GM23248 (cell line): ENCODE measurements at places on chromosomes 16 and 17. TPM values are rescaled to one million over a fixed set of nuclear protein-coding genes. Genes with fewer than 3 reads are reported as not detected.

DNA sequence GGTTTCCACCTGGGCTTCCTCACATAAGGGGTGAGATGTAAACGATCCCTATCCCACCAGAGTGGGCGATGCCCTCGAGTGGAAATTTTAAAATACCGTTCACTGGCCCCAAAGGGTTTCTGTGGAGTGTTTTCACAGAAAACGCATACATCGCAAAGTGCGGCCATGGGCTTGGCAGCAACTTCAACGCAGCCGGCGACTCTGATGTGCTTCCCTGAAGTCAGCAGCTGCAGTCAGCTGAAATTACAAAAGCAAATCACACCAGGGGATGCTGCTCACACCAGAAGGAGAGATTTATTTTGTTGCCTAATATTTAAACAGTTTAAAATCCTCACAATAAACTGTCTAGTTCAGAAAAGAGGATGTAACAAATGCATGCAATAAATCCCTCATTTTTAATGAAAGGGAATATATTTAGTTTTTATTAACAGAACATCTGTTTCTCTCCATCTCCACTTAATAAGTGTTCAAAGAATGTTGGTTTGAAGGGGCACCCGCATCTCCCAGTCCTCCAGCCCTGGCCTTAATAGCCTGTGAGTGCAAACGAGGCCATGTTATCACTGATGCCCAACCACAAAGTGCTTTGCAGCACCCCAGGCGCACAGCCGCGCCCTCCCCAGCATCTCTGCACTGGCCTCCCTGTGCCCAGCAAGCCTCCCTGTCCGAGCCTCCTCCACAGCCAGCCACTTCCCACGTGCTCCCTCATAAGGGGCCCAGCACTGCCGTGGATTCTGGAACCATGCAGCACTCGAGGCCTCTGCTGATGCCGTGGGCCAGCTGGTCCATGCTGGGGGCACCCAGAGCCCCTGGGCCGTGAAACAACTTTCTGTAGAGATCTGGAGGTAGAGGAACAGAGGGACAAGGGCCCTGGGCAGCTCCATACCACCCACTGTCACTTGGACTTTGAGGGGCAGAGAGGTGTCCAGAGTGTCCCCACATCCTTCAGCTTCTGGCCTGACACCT is 17.3 kb upstream of the XYLT2 start:
- no peak for DNase-seq

DNA sequence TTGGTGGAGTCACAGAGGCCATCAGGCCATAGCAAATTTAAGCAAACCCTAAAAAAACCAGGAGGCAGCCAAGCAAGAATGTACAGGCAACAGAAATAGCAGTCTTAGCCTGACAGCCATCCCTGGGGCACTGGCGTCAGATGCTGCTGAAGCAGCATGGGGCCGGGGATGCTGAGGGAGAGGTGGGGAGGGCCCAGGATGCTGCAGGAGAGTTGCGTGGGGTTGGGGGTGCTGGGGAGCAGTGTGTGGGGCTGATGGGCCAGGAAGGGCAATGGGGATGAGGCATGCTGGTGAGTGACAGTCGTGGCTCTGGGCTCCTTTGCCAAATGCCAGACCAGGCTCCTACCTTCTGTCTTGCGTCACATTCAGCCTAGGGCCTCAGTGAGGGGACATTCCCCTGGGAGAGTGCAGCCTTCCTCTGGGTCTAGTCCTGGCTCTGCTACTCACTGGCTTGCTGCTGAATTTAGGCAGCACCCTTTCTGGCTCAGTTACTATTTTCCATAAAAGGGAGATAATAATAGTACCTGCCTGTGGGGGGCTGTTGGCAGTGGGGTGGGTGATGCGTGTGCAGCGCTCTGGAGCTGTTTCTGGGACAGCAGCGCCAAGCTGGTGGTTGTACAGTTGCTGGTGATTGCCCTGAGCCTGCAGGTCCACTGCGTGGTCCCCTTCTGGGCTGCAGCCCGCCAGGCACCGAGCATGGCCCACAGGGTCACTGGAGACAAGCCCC is 88.1 kb downstream of the AMFR start:
- DNase-seq: no peak

CLEC19A gene
- not detected in 2 replicates for polyA plus RNA-seq

DNA sequence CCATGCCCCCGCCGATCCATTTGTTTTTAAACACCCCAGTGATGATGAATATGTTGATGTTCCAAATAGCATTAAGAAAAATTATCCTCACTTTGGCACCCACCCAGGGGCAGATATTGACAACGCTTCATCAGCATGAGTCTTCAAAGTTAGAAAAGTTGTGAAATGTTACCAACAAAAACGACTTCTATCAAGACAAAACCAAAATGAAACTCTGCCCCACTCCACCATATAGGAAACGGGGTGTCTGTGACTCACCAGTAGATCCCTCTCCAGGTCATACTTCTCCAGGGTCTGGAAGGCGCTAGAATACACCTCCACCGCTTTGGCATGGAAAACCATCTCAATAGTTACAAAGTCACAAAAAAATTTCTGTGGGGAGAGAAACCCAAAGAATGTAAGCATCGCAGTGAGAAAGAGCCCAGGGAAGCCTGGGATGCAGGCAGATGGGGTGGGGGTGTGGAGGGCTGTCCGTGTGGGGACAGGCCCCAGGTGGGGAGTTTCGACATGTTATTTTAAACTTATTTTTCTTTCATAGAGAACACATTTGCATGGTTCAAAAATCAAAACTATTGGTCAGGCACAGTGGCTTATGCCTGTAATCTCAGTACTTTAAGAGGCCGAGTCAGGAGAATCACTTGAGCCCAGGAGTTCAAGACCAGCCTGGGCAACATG is 10.2 kb downstream of the CIBAR2 start:
- no peak for DNase-seq

ENPP7 gene
- polyA plus RNA-seq: not detected in 2 replicates

- DNase-seq: peak; percentile 31
Measured at GRCh38 chr17:46916211-46916610, 6.7 kb upstream of the GOSR2 start.

DNA sequence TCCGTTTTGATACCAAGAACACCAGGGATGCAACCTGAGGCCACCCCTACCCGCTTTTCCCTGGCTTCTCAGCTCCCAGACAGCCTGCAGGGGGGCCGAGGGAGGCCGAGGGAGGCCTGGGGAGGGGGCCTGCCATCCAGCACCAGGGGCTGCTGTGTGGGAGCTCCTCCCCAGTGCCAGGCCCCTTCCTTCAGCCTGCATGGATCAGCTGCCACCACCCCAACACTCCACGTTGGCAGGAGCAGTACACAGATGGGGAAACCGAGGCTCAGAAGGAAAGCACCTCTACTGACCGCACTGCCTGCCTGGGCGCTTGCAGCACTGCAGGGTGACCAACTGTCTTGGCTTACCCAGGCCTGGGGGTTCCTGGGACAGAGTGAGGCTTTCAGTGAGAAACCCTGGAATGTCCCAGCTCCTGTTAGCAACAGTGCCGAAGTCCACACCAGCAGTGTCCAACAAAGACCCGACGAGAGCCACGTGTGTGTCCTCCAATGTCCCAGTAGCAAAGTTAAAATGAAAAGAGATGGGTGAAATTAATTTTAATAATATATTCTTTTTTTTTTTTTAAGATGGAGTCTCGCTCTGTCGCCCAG is 5.3 kb upstream of the OSGIN1 start:
- no peak for DNase-seq

GRCh38 chr16:11570258-11570657 is 16.5 kb downstream of the LITAF start:
- no peak for DNase-seq

MMP2 gene
- 1,457 and 1,484 TPM in 2 replicates for polyA plus RNA-seq

KRTAP4-5 gene
- not detected in 2 replicates for polyA plus RNA-seq

DNA sequence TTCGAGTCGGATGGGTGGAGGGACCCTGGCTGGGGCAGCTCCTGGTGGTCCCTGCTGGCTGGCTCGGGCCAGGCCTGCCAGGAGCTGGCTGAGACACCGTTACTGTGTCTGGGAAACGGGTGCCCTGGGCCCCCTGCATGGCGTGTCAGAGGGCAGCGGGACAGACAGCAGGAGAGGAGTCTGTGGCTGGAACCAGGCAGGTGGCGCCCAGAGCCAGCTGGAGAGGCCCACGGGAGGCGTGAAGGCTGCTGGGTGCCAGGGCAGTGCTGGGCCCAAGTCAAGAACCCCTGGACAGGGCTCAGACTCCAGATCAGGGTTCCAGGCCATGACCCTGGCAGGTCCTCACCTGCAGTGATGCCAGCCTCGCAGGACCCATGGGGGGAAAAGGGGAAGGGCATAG is 16.6 kb downstream of the SOX8 start:
- no peak for DNase-seq

DNA sequence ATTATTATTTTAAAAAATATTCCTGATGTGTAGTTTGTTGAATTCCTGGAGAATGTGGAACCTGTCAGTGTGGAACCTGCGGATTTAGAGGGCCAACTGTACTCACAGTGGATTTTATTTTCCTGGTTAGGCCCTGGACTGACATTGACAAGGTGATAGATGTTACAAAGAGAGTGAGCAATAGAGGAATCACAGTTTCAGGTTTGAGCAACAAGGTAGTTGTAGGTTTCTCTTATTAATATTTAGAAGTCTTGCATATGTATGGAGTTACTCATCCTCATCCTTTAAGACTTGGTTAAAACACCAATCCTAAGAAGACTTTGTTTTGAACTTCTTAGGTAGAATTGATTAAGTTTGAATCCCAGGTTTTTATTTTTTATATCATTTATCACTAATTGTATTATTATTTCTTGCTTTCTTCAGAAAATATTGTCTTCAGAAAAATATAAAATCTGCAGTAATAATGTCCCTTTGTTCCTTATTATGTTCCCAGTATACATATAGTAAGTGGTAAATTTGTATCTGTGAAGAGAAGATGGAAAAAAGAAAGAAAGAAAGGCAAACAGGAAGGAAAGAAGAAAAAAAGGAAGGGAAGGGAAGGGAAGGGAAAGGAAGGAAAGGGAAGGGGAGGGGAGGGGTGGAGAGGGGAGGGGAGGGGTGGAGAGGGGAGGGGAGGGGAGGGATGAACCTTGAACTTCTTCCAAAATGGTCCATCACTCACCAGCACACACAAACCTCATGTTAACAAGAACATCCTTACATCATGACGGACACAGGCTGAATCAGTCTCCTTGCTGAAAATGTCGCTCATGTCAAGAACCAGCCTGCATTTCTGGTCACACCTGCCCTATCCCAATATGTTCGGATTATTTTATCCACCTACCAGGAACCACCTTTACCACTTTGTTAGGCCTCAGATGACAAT is 867.2 kb downstream of the CDH11 start:
- DNase-seq: no peak

ANKRD40CL gene
- polyA plus RNA-seq: not detected in 2 replicates

GRCh38 chr17:36597226-36597625 is 4.2 kb upstream of the MRM1 start:
- no peak for DNase-seq

DNA sequence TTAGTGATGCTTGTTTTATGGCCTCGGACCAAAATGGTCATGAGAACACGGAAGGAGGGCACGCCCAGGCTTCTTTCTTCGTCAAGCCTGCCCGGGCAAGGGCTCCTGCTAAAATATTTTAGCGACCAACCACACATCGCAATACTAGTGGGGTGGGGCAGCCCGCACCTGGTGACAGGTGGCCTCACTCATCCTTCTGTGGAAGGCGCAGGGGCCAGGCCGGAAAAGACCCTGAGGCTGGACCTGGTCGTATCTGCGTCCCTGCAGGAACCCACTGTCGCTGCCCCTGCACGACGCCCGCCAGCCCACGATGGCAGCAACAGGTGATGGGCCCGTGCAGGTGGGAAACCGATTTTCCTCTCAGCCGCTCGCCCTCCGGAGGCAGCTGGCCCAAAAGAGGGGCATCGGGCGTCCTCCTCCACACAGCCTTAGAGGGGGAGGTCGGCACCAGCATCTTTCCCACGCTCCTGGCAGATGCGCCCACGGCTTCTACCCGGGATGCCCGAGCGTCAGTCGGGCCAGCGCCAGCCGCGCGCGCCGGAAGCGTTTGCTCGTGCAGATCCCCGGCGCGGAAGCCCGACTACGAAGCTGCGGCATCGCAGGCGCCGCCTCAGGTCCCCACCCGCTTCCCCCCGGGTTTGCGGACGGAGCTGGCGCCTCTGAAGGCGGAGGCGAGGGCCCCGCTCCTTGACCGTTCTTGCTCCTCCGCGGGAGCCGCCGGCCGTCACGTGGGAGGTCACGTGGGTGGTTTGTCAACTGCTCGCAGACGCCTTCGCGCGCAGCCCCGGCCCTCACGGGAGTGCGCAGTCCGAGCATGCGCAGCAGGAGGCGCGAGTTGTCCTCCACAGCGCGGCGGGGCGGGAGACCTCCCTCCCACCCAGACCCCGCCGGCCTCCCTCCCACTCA is 22.8 kb upstream of the FOXK2 start:
- DNase-seq: peak; percentile 99

DNA sequence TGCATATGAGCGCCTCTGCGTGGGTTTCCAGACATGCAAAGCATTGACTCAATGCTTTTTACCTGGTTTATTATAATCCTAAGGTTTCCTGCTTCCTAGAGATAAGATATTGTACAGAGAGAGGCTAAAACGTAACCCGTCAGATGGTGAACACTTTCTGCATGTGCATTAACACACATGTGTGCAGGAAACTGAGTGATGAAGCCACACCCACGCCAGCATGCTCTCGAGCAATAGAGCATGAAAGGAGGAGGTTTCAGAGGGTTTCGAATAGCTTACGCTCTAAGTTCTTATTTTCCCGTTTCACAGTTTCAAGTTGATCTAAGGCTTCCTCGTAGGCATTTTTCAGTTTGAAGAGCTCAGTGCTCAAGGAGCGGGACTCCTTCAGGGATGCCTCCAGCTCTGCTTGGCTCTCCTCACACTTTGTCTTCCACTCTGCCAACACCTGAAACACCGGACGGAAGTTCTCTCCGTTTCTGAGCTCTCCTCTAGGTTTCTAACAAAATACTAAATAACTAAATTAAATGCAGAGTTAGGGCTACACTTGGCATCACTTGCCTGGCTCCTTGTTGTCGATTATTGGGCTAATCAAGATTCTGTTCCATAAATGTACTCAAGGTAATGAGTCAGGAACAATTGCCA is 23.2 kb downstream of the MYH3 start:
- DNase-seq: no peak

ITGAL gene
- polyA plus RNA-seq: 0.27 TPM in 1 of 2 replicates, not detected in the other

CD300LB gene
- not detected in 2 replicates for polyA plus RNA-seq

DNA sequence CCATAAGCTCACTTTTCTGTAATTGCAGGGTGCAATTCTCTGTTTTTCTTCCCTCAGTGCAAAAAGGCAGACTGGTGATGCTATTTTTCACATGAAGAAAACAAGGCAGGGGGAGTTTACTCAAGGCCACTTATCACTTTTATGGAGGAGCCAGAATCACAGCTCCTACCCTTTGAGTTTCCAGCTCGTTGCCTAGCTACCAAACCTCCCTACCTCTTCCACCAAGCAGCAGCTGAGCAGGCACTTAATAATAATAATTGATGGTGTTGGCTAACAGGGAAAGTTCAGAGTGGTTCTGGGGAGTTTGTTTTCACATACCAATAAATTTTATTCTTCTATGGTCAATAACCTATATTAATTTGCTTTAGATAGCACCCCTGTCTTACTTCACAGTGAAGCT is 31.9 kb upstream of the MPHOSPH6 start:
- DNase-seq: no peak
